ENCODE measurements at places on chromosomes 3 and 15.
A peak's percentile ranks its signal among the peaks of the same experiment; 100 is the strongest.

DNA sequence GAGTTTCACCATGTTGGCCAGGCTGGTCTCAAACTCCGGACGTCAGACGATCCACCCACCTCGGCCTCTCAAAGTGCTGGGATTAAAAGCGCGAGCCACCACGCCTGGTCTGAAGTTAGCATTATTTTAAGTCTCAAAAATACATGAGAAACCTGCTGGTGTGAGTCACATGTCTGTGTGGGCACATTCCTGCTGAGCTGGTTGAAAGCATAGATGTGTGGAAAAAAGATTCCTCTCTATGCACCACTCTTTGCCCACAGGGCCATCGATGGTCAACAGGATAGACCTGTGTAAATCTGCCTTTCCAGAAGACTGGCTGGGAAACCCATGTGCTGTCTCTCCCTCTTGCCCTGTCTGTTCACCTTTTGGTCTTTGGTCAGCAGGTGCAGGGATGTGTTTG, 63.5 kb downstream of the CHRD start:
- DNase-seq: no peak

GRCh38 chr3:186930143-186930640, at the start of gene ST6GAL1:
Gene ST6GAL1 (plus strand): TSS chr3:186930526. CDS start chr3:187042704, 112,178 bp downstream.
- peak; percentile 61 for DNase-seq

GRCh38 chr3:632571-633170, 436.1 kb downstream of the CHL1 start:
- no peak for DNase-seq

- DNase-seq: no peak
Observed at GRCh38 chr3:39262846-39263245, 17.0 kb downstream of the CX3CR1 start.

- DNase-seq: no peak
Observed at GRCh38 chr15:91142106-91142744, 42.2 kb downstream of the SV2B start.

- no peak for DNase-seq
Observed at GRCh38 chr3:126834596-126835471, 130.8 kb downstream of the CHCHD6 start.

GRCh38 chr15:85473455-85473854, 93.1 kb downstream of the AKAP13 start:
- no peak for DNase-seq

DNA sequence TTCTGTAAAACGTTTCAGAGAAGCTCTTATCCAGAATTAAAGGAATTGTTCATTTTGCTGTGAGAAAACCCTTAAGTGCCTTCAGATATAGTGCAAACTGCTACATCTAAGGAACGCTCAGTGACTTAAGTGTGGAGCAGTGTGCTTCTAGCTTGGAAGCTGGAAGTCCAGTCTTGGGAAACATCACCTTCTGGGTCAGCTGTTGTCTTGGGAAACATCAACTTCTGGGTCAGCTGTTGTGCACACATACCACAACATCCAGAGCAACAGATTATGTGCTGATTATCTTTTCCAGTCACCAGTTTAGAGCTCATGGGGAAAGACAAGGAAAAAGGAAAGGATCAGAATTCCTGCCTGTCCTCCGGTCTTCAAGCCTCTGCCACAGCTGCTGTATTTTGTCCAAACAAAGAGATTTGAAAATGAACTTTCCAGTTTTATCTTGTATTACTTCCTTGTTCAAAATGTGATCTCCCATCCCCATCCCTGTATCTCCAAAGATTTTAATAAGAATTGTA, 713.6 kb downstream of the NSUN3 start:
- DNase-seq: no peak

- peak; percentile 41 for DNase-seq
Observed at GRCh38 chr3:27591312-27592210, 107.4 kb upstream of the SLC4A7 start.

DNA sequence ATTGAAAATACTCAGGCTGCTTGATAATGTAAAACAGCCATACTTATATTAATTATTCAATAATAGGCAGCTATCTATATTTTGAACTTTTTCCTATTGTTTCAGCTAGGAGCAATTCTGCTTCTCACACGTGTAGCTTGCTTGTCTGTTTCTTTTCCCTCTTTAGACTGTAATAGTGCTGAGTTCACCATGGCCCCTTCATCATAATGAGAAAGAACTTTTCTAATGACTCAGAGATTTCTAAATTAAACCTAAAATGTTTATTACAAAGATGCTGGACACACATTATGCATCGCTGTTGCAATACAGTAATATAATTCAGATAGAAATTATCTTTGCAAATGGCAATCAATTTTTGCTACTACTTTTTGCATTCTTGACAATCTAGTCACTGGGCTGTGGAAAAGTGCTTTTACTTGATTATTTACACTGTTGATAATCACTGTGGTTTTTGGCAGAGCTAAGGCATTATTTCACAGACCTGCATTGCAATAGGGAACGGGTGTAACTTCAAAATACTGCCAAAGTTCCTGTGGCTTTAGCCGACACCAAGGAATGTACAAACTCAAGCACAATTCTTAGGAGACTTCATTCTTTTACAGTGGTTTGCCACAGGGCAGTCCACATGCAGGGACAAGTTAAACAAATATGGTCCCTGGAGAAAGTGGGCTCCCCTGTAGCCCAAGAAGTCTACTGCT, 281.0 kb upstream of the TBL1XR1 start:
- no peak for DNase-seq

- no peak for DNase-seq
Observed at GRCh38 chr3:117706756-117707155, 997.2 kb downstream of the TUSC7 start.

- no peak for DNase-seq
Observed at GRCh38 chr3:62558549-62559112, 185.3 kb upstream of the FEZF2 start.

GRCh38 chr3:23865595-23866396, 51.0 kb downstream of the NKIRAS1 start:
- DNase-seq: no peak

GRCh38 chr3:124034016-124034843, 42.3 kb upstream of the ROPN1 start:
- DNase-seq: no peak

GRCh38 chr3:186225603-186226002, 116.7 kb upstream of the ETV5 start:
- no peak for DNase-seq

GRCh38 chr15:94793641-94794040, 562.3 kb downstream of the MCTP2 start:
- no peak for DNase-seq

GRCh38 chr15:68206711-68207151, 1.6 kb upstream of the CALML4 start:
- DNase-seq: no peak

DNA sequence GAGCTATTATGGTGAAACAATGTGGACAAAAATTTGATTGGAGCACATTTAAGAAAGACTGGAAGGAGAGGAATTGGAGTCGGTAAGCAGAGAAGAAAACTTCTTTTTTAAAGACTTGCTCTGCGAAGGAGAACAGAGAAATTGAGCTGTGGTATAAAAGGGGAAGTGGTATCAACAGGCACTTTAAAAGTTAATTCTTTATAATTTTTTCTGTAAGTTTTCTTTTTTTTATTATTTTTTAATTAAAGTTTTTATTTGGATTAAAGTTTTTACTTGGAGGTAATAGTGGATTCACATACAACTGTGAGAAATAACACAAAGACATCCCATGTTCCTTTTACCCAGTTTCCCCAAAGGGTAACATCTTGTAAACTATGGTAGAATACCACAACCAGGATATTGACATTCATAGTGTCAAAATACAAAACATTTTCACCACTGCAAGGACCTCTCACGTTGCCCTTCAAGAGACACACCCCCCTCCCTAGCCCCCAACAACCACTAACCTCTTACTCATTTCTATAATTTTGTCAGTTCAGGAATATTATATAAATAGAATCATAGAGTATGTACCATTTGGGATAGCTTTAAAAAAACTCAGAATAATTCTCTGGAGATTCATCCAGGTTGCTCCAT, 33.8 kb upstream of the XIRP1 start:
- DNase-seq: peak; percentile 32

DNA sequence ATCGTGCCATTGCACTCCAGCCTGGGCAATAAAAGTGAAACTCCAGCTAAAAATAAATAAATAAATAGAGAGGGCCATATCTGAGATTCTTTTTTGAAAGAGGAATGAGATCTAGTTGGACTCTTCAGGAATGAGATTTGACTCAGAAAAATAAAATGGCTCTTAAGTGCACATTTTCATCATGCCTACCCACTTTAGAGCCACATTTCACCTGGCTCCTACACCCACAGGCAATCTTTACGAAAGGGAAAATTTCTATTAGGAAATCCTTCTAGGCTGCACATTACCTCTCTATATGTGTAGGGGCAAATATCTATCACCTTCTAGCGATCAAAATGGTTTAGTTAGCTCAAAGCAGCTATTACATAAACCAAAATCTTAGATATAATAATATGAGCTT, 16.9 kb upstream of the NLGN1 start:
- no peak for DNase-seq

GRCh38 chr3:13098192-13098988, 25.2 kb upstream of the IQSEC1 start:
- DNase-seq: no peak

DNA sequence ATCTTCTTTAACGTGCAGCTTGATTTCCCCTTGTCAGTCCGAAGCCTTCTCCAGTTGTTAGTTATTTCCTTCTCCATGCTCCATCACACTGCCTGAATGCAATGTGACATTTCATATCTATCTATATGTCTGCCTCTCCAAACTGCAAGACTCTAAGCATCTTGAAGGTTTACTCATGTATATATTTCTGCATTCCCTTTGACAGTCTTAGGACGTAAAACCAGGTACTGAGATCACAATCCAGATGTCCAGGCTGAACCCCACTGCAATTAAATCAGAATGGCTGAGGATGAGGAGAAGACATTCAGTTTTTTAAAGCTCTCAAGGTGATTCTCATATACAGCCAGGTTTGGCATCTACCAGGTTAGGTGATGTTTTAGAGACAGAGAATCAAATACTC, 6.1 kb upstream of the SATB1 start:
- DNase-seq: no peak

- DNase-seq: peak; percentile 13
Observed at GRCh38 chr3:63864008-63864964, 619 bp downstream of the ATXN7 start.

- no peak for DNase-seq
Observed at GRCh38 chr3:117263270-117263669, 553.7 kb downstream of the TUSC7 start.

GRCh38 chr3:39166134-39166710, 12.8 kb upstream of the CSRNP1 start:
- DNase-seq: no peak

DNA sequence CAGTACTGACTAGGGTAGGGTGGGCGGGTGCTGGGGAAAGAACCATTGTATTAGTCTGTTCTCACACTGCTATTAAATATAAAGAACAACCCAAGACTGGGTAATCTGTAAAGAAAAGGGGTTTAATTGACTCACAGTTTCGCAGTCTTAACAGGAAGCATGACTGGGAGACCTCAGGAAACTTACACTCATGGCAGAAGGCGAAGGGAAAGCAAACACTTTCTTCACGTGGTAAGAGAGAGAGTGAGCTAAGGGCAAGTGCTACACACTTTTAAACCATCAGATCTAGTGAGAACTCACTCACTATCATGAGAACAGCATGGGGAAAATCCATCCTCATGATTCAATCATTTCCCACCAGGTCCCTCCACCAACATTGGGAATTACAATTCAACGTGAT, 98.0 kb downstream of the OXSM start:
- no peak for DNase-seq

- DNase-seq: no peak
Observed at GRCh38 chr15:56342653-56343052, 22.6 kb upstream of the TEX9 start.

DNA sequence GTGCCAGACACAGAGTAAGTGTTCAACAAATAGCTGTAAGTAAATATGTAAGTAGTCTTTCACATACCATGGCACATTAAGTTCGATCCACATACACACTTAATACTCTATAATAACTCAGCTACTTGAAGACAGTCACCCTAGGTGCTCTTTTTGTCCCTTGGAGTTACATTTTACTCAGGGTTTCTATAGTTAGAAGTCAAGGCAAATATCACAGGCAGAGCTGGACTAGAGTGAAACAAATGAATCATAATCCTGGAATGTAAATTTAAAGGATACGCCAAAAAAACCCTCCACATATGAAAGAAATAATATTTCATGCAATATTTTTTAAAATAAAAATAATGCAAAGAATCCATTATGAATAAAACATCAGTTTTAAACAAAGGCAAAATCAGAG, 461.8 kb downstream of the MAGI1 start:
- no peak for DNase-seq

GRCh38 chr3:107951126-107951525, 139.7 kb downstream of the CD47 start:
- no peak for DNase-seq

- DNase-seq: no peak
Observed at GRCh38 chr3:72428803-72429202, 419.4 kb downstream of the SHQ1 start.

DNA sequence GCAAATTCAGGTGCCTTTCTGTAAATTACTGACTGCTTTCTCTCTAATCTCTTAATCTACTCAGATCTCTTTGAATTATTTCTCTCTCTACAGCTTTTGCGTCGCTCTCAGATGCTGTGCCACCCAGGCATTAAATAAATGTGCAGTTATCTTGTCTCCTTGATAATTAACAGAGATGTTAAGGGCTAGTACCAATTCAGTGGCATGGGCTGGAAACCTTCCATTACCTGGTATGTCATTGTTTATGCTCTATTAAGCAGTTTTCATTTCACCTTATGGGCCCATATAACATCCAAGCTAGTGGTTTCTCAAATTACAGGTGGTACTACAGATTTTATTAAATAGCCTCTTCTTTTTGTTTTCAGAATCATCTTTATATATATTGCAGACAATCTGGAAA, 66.0 kb downstream of the PEX5L start:
- no peak for DNase-seq

GRCh38 chr3:136950623-136951022, 7.2 kb upstream of the IL20RB start:
- DNase-seq: no peak

- DNase-seq: no peak
Observed at GRCh38 chr3:4828279-4829030, 150.8 kb upstream of the BHLHE40 start.

DNA sequence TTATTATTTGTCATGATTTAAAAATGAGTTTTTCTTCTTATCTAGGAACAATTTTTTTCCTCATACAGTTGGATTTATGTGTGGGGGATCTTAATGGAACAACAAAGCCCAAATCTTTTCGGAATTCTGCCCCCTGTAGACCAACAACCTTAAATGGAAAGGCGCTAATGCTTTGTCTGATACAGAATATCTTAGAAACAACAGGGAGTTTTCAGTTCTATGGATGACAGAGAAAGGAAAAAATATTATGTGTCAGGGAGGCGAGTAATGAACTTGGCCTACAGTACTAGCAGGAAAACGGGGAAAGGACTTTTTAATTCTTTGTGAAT, 592 bp downstream of the MOBP start:
- DNase-seq: no peak

- DNase-seq: no peak
Observed at GRCh38 chr3:62676689-62677271, 198.4 kb downstream of the CADPS start.

DNA sequence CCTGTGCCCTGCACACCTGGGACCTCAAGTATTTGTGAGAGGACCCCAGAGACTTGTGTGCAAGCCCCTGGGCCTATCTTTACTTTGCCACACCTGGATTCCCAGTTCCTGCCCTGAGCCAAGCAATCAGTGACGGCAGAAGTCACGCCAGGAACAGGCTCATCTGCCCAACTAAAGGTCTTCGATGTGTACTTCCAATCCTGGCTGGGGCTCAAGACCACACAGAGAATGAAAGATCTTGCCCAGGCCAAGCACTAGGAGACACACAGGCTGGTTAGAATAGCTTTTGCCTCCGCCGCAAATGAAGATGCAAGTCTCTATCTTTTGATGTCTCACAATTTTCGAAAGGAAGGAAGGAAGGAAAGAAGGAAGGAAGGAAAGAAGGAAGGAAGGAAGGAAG, 228.8 kb downstream of the OCA2 start:
- DNase-seq: no peak

Data from CD4-positive, alpha-beta T cell (primary cell).